ENCODE measurements at places on chromosomes 12 and 14. TPM values are rescaled to one million over a fixed set of nuclear protein-coding genes. Genes with fewer than 3 reads are reported as not detected.
A peak's percentile ranks its signal among the peaks of the same experiment; 100 is the strongest.

CLEC7A gene
- 7.7 TPM for total RNA-seq

COX8C gene
- not detected for total RNA-seq

TRPV4 gene
- not detected for total RNA-seq

NXPH4 gene
- total RNA-seq: 0.82 TPM

TEP1 gene
- 76.3 TPM for total RNA-seq

DNA sequence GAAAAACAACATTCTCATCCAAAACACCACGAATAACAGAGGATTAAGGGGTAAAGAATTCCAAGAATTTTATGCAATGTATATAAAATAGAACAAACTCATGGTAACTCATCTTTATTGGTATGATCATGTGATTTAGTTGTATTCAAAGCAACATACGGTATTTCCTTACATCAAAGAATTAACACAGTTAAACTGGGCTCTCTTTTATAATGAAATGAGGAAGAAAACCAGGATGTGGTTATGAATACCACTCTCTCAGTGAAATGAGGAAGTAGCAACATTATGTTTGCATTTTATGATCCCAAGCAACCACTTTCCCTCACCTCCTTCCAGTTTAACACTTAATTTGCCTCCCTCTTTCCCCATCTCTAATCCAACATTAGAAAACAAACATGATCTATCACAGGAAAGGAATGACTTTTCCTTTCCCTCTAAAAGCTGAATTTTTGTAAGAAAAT lies 22.9 kb downstream of the SPTLC2 start:
- peaks cover 12% of the 10 kb centered on the region for H3K36me3 ChIP-seq
- H3K27ac ChIP-seq: peak overlapping the region; percentile 74
- no peak for DNase-seq
- H3K27me3 ChIP-seq: no peaks in the 10 kb centered on the region

DNA sequence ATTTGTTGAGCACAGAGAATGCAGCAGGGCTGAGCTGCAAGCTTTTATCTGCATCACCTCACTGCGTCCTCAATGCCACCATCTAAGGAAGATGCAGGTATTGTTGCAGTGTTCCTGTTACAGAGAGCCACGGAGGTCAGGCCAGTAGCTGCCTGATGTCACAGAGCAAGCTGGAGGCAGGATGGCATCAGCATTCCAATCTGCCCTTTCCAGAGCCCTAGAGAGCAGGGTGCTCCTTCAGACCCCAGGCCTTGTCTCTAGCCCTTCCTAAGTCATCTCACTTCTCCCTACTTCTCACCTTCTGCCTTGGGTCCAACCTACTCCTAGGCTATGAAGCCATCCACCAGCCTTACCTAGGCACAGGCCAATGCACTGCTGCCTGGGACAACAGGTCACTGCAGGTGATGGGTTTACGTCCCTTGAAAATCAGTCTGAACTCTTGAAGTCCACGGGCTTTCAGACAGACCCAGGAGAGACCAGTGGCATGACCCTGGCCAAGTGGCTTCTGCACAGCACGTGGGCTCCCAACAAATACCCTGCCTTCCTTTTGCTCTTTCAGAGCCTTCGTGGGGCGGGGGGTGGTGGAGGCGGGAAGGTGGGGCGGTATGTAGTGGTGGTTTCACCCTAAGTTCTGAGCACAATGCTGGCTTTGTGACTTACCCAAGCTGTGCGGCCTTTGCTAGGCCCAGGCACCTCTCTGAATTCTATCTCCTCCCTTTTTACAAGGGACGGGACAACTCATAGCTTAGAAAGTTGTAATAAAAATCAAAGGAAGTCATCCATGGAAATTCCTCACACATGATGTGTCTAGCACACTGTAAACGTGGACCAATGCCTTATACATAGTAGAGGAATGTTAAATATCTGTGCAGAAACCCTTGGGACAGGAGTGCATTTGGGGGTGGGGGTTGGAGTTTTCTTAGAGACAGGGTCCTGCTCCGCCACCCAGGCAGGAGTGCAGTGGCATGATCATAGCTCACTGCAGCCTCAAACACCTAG lies 136.0 kb downstream of the KSR2 start:
- peaks cover 4% of the 10 kb centered on the region for H3K4me1 ChIP-seq
- H3K36me3 ChIP-seq: no peaks in the 10 kb centered on the region
- H3K27ac ChIP-seq: no peak overlapping the region
- H3K27me3 ChIP-seq: no peaks in the 10 kb centered on the region
- no peak overlapping the region for H3K4me3 ChIP-seq
- DNase-seq: no peak

- no peaks in the 10 kb centered on the region for H3K4me1 ChIP-seq
- H3K27me3 ChIP-seq: peaks cover 2% of the 10 kb centered on the region
- no peak overlapping the region for H3K4me3 ChIP-seq
- no peak for DNase-seq
These were observed 70.9 kb upstream of the OTX2 start for GRCh38 chr14:56881181-56881580.

DNA sequence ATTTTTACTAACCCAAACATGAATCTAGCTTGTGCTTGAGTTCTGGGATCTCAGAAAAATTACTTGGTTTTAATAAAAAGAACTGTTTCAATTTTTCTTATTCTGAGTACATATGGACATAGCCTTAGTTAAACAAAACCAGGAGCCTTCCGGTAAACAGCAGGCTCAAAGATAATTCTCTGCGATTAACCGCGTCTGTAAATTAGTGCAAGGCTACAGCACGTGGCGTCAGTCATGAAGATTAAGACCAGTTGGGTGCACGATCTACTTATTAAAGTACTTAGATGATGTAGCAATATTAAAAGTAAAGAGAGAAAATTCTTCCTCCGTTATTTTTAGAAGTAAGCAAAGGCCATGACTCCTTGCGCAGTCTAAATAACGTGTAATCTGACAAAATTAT lies 700 bp downstream of the KCNJ8 start:
- H3K4me3 ChIP-seq: no peak overlapping the region
- no peak overlapping the region for H3K27ac ChIP-seq
- peaks cover 3% of the 10 kb centered on the region for H3K4me1 ChIP-seq
- DNase-seq: no peak
- no peaks in the 10 kb centered on the region for H3K36me3 ChIP-seq
- peaks cover 23% of the 10 kb centered on the region for H3K27me3 ChIP-seq

DNA sequence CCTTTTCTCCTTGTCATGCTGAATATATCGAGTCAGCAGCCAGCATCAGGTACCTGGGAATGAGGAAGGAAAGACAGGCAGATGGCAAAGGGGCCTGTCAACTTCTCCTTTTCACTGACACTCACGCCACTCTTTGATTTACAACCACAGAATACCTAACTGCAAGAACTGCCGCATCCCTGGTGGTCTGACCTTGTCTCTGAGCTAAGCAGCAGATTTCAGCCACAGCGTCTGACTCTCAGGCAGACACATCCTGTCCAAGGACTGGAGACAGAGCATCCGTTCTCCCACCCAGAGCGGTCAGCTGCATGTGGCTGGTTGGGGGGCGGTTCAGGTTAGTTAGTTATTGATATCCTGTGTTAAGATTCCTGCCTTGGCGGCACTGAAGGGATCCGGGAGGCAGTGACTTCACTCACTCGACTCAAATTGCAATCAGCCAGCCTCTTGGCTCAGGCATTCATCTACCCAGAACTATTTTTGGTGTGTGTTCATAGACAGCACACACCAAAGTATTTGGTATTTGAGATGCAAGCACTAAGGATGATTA lies 11.2 kb upstream of the MAP1LC3B2 start:
- no peaks in the 10 kb centered on the region for H3K36me3 ChIP-seq
- no peaks in the 10 kb centered on the region for H3K27me3 ChIP-seq
- no peak overlapping the region for H3K27ac ChIP-seq
- peaks cover 9% of the 10 kb centered on the region for H3K4me1 ChIP-seq

GRCh38 chr14:50363714-50364111 lies 33.0 kb downstream of the CDKL1 start:
- H3K27ac ChIP-seq: peak overlapping the region; percentile 91
- DNase-seq: peak; percentile 80
- no peaks in the 10 kb centered on the region for H3K27me3 ChIP-seq
- H3K36me3 ChIP-seq: no peaks in the 10 kb centered on the region

DNA sequence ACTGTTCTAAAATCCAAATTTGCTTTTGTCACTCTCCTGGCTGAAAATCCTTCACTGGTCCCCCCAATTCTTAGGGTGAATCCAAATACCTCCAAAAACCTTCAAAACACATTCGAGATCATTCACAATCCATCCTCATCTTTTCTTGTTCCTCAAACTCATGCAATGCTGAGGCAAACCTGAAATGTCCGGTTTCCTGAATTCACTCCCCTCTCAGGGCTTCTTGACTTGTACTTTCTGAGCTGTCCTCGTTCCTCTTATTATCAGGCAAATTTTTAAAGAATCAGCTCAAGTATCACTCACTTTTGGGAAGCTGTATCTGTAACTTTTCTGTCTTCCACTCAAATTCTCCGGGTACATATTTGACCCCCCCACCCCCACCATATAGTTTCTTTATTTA lies 84.9 kb upstream of the DUSP6 start:
- no peak for DNase-seq
- H3K4me1 ChIP-seq: peaks cover 7% of the 10 kb centered on the region
- H3K27ac ChIP-seq: no peak overlapping the region
- H3K36me3 ChIP-seq: no peaks in the 10 kb centered on the region

DNA sequence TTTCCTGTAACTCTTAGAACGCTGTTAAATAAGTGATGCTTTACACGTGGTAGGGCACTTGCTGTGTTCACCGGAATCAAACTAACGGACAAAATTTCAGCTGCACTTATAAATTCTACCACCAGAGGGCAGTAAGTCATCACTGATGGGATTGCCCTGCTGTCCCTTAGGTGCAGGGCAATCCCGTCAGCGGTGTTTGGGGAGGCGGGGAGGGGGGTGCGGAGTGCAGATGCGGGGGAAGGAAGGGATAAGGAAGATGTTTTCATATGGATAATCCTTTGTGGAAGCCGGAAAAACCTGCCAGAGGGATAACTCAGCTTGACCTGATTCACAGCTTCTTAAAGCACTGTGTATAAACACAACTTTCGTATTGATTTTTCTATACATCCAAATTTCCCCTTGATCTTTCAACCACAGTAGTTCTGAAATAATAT lies 21.7 kb upstream of the SLC10A1 start:
- peak; percentile 81 for DNase-seq
- H3K36me3 ChIP-seq: no peaks in the 10 kb centered on the region
- no peaks in the 10 kb centered on the region for H3K27me3 ChIP-seq

- H3K4me1 ChIP-seq: no peaks in the 10 kb centered on the region
- peaks cover 4% of the 10 kb centered on the region for H3K27me3 ChIP-seq
- peak; percentile 83 for DNase-seq
- H3K27ac ChIP-seq: no peak overlapping the region
- H3K4me3 ChIP-seq: no peak overlapping the region
These were observed 304.8 kb upstream of the OR4E1 start for GRCh38 chr14:21978184-21978998.

DNA sequence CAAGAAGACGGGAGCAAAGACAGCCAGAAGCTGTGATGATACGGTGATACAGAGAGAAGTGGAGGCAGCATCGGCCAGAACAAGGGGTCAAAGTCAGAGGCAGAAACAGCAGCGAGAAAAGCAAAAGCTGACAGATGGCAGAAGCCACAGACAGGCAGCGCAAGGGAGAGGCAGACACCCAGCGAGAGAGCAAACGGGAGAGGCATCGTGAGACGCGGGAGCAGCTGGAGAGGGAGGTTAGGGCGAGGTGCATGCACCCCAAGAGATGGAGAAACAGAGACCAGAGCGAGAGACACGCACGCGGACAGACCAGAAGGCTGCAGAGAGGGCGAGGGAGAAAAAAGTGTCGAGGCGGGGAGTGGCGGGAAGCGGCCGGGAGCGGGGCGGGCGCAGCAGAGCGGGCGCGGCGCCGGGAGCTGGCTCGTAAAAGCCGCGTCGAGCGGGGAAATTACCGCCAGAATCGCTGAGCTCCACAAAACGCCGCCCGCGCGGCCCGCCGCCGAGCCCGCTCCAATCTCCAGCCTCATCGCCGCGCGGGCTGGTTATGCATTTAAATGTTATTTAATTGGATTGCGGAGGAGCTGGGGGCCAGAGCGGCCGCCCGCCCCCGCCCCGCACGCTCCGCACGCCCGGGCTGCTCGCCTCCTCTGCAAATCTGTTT lies 15.6 kb downstream of the SMUG1 start:
- no peak overlapping the region for H3K4me3 ChIP-seq
- no peaks in the 10 kb centered on the region for H3K36me3 ChIP-seq
- peak; percentile 59 for DNase-seq
- no peak overlapping the region for H3K27ac ChIP-seq

DNA sequence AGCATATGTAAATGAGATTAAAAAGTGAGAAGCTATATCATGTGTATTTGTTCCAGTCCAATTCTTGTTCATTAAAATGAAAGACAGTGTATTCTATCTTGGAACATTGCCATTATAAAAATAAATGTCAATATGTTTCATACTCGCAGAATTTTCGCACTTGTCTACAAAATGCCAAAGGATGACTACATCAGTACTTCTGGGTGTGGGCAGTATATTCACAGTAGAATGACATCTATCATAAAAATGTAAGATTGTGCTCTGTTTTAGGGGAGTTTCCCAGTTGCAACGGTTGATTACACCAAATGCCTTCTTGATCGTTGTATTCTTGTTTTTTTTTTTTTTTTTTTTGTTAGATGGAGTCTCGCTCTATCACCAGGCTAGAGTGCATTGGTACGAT lies 292.3 kb upstream of the E2F7 start:
- DNase-seq: no peak
- H3K27ac ChIP-seq: no peak overlapping the region
- no peaks in the 10 kb centered on the region for H3K4me1 ChIP-seq
- H3K4me3 ChIP-seq: no peak overlapping the region

DNA sequence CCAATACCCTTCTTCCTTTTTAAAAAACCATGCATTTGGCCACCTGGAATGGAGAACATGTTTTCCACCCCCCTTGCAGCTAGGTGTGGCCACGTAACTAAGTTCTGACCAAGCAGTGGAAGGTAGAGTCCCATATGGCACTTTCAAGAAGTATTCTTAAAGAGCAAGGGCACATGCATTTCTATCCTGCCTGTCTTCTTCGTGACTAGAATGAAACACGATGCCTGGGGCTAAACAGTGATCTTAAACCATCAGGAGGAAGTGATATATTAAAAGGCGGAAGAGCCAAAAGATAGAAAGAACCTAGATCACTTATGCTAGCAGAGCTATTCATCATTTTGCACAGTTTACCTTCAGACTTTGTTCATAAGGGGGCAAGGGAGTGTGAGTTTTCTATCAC lies 16.0 kb upstream of the DDX11 start:
- no peak overlapping the region for H3K27ac ChIP-seq
- no peak overlapping the region for H3K4me3 ChIP-seq
- DNase-seq: no peak
- H3K36me3 ChIP-seq: no peaks in the 10 kb centered on the region
- H3K27me3 ChIP-seq: no peaks in the 10 kb centered on the region

Measured in natural killer cell (primary cell).